ENCODE measurements at places on chromosomes 16 and 17. TPM values are rescaled to one million over a fixed set of nuclear protein-coding genes. Genes with fewer than 3 reads are reported as not detected.

XPO6 gene
- polyA plus RNA-seq = 76.5 TPM

TEKT3 gene
- polyA plus RNA-seq = not detected

CDRT4 gene
- polyA plus RNA-seq = 0.76 TPM

HEATR9 gene
- polyA plus RNA-seq = not detected

CCDC43 gene
- polyA plus RNA-seq = 37.3 TPM

C17orf50 gene
- polyA plus RNA-seq = 0.12 TPM

LRRC36 gene
- 0.48 TPM for polyA plus RNA-seq

CACNG5 gene
- 0.09 TPM for polyA plus RNA-seq

PRDM7 gene
- not detected for polyA plus RNA-seq

DPEP3 gene
- not detected for polyA plus RNA-seq

CHST6 gene
- polyA plus RNA-seq = 0.38 TPM

GPR179 gene
- polyA plus RNA-seq = 0.04 TPM

PALB2 gene
- 15.0 TPM for polyA plus RNA-seq

TEX14 gene
- 0.08 TPM for polyA plus RNA-seq

SLC47A2 gene
- 0.16 TPM for polyA plus RNA-seq

KPNA2 gene
- polyA plus RNA-seq = 614 TPM

PRSS21 gene
- not detected for polyA plus RNA-seq

WNT9B gene
- 0.07 TPM for polyA plus RNA-seq

LAT gene
- polyA plus RNA-seq = 3.3 TPM

ABCA8 gene
- 0.61 TPM for polyA plus RNA-seq

FNDC8 gene
- polyA plus RNA-seq = not detected

Measured in A549 (cell line).